Stimulated activated CD4-positive, alpha-beta T cell treated with anti-CD3 and anti-CD28 coated beads, TNF-alpha, amount 100 ng/mL, for 1 hour (primary cell): ENCODE measurements at places on chromosomes 1 and 21.

GRCh38 chr21:34302521-34302920 is 61.3 kb upstream of the KCNE2 start:
- no peak for DNase-seq

DNA sequence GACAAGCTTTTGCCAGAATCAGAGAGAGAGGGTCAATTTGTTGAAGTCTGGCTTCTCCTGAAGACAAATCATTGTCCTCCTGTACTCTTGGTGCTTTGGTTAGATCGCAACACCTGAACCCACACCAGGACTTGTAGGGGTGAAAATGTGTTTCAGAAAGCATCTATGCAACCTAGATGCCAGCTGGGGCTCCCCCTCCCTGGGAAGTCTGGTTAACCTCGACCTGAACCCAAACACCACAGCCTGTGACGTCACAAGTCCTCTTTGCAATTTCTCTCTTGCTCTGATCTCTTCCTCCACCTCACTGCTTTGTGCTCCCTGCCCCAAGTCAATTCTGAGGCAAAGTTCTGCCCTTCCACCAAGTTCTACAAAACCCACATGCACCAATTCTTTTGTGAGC is 42.8 kb upstream of the USP24 start:
- no peak for DNase-seq

DNA sequence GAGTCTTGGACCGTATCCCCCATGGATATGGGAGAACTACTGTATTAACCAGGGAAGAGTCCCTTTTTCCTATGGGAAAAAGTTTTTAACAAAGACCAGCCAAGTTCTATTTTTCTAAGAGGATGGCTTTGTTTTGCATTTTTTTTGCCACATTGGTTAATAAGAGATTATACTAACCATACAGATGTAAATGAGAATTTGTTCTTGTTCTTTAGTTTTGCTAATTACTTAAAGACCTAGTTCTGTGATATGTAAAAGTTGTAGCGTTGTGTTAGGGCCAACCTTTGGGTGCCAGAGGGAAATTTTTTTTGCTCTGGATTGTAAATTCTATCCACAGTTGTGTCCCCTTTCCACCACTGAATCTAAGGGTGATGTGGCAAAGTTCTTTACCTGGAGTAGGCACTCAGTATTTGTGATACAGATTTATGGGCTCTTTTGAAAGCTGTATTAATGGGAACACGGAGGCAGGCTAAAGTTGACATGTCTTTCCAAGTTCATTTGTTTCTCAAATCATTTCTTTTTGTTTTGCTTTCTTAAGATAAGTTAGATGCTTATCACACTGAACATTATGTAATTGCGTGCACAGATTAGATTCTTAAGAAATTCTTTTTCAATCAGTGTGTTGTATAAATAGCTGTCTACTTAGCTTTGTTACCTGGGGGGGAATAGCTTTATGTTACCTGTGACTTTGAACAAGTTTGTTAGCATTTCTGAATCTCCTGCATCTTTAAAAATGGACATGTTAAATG is 2.9 kb downstream of the SOAT1 start:
- DNase-seq: no peak

DNA sequence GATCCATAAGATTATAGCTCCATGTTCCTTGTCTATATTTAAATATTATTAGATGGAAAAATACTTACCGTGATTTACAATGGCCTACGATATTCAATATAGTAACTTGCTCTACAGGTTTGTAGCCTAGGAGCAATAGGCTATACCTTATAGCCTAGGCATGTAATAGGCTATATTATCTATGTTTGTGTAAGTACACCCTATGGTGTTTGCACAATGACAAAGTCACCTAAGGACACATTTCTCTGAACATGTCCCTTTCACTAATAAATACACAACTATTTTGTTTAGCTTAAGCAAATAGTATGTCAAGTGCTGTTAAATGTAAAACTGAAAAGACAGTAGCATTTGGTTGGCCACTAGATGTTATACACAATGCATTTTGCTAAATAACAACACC is 248.9 kb upstream of the ADGRL4 start:
- no peak for DNase-seq

GRCh38 chr1:230537456-230537855 is 104.8 kb upstream of the COG2 start:
- DNase-seq: no peak

DNA sequence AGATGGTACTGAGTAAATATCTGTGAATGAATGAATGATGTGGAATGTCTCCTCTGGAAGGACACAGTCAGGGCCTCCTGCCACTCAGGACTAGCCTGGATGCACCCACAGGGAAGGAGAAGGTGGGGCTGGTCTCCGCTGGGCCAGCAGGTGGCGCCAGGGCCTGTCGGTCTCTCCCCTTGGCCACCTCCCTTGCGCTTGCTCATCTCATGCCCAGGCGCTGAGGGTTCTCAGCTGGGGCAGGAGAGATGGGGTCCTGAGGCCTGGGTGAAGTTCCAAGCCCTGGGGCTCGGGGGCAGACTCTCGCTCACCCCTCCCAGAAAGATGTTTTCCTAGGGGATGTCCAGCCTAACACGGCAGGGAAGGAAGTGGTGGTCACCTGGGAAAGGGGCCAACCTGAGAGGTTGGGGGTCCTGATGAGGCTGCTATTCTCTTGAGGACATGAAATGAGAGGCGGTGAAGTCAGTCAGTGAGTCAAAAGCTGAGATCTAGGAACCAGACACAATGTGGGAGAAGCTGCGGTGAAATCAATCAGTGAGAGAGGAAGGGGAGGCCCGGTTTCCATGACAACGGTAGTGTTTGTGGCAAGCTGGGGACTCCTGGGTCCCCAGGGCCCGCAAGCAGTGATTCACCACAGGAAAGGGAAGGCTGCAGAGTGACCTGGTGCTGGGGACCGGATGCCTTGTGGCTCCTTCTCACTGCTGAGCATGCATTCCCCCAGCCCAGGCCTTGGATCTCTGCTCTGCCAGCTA is 14.6 kb upstream of the MEX3A start:
- peak; percentile 78 for DNase-seq

DNA sequence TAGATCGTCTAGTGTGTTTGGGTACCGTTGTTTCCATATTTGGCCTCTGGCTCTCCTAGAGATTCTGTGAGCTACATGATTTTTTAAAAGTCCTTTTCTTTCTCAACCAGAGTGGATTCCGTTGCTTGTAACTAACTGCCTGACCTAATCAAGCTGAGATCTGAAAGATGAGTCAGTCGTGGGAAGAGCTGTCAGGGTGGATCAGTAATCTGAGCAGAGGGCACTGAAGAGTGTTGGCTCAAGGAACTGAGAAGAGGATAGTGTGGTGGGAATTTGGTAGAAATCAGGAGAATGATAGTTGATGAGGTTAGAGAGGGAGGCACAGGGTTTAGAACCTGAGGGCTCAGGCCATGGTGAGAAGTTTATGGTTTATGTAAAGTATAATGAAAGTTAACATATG is 52.2 kb downstream of the TRAF5 start:
- DNase-seq: no peak

- no peak for DNase-seq
These were observed 179.8 kb downstream of the ST6GALNAC3 start for GRCh38 chr1:76254104-76255030.

- no peak for DNase-seq
These were observed 21.7 kb upstream of the SHCBP1L start for GRCh38 chr1:182974506-182975191.

DNA sequence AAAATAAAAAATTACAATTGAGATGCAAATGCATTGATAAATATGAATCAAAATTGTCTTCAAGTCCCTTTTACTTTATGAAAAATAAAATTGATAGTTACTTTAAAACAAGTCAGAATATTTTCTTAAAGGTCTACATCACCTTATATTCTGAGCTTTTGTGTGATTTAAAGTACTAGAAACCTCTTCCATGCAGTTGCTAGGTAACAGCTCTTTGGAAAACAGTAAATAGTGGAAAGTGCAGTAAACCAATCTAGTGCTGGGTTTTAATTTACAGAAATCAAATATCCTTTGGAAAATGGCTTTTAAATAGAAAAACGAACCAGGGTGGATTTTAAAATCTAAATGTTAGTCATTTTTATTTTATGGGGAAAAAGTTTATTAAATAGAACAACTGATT is 227.9 kb downstream of the KCNT2 start:
- DNase-seq: no peak

DNA sequence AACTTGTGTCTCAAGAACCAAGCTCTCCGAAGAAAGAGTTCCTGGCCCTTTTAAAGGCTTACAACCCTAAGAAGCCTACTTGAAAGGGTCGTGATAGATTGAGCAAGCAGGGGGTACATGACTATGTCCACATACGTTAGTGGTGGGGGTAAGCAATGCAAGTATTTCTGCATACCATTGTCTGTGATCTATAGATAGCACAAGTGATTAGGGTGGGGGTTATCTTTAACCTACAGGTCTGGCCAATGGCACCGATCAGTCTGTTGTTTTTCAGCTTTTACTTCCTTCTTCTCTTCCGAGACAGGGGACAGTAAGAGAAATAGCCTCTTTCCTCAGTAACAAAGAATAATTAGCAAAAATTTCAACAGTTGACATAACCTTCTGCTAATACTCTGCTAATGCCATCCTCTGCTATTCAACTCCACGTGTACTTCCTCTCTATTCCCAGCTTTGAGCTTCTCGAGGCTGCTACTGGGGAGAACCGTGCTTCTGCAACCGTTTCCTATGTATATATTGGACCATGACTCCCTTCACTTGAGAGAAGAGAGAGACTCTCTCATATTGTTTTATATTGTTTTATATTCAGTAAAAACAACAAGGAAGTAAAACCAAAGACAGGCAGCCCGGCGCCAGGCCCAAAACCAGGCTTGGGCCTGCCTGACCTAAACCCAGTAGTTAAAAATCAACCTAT is 727.7 kb upstream of the NCAM2 start:
- DNase-seq: no peak

DNA sequence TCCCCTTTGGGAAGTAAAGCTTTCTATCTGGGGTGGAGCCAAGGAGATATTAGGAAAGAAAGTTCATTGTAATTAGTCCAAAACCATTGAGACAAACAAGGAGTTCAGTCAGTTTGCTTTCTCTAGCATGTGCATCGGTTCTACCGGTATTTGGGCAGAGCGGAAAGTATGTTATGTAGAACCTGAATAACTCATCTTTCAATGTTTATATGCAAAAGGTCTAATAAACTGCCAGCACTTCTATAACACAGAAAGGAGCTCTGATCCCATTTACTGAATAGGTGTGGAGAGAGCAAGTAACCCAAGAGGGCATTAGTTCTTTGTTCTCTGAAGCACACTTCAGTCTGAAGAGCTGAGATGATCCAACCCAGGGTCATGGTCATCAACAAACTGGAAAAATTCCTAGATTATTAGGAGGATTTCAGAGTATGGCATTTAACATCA is 3.5 kb downstream of the TGFB2 start:
- DNase-seq: no peak

GRCh38 chr1:17768651-17769241 is 13.6 kb downstream of the ACTL8 start:
- no peak for DNase-seq

- no peak for DNase-seq
These were observed 808.7 kb downstream of the NCAM2 start for GRCh38 chr21:21806711-21807597.

GRCh38 chr1:37755951-37756560 is 8.9 kb downstream of the EPHA10 start:
- DNase-seq: no peak

GRCh38 chr1:227546059-227546458 is 17.3 kb upstream of the ZNF678 start:
- no peak for DNase-seq

DNA sequence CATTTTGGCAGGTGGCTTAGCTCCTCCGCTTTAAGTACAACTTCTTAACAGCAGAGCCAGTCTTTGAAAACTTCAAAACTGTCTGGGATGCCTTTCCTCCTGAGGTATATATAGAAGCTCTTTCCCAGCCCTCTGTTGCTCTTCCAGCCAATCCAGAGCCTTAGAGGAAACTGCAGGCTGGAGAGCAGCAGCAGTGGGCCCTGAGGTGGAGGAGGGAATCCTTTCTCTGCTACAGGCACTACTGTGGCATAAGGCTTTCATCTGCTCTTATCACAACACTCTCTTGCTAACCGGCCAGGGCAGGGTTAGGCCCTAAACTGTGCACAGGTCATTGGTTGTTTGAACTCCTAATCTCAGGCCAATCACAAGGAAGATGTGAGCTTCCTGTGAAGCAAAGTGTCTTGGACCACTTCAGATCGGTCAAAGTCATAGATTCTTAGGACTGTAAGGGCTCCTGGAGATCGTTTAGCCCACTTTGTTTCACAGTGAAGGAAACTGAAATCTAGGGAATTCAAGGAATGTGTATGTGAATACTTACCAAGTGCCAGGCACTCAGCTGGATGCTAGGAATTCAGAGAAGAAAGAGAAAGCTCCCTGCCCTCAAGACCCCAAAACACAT is at the start of gene RGS5:
TSS of gene RGS5 (minus strand) at position 84 of the 619 bp plus-strand sequence. CDS start at position 3, 81 bp downstream.
- no peak for DNase-seq

- no peak for DNase-seq
These were observed 188.3 kb downstream of the NRIP1 start for GRCh38 chr21:14876524-14876840.

- no peak for DNase-seq
These were observed 66.6 kb upstream of the TIAM1 start for GRCh38 chr21:31410499-31411131.

GRCh38 chr1:22781483-22781882 is 70.8 kb downstream of the EPHB2 start:
- no peak for DNase-seq

DNA sequence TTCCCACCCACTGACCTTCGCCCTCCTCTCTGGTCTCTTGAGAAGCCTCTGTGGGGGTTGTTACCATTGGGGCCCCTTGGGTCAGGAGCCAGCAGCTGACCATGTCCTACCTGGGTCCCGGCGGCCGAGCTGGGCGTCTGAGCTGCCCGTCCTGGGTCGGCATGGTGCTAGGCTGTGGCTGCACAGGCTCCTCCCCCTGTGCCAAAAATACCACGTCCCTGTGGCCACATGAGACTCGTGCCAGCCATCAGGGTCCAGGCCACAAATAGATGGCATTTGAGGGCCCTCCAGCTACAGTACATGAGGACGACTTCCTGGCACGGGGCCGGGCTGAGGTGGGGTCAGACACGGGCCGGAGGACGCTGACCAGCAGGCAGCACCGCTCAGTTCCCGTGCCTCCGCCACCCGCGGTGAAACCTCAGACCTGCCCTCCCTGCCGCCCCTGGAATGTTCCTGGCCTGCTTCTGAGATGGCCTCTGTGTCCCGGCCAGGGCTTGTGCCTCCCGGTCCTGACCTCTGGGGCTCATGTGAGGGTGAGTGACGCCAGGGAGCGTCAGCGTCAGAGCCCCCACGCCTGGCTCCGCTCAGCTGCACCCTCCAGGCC is at the start of gene PERM1:
TSS of gene PERM1 (minus strand) at position 139 of the 604 bp plus-strand sequence. CDS start 1,064 bp downstream, outside the sequence.
- DNase-seq: no peak

DNA sequence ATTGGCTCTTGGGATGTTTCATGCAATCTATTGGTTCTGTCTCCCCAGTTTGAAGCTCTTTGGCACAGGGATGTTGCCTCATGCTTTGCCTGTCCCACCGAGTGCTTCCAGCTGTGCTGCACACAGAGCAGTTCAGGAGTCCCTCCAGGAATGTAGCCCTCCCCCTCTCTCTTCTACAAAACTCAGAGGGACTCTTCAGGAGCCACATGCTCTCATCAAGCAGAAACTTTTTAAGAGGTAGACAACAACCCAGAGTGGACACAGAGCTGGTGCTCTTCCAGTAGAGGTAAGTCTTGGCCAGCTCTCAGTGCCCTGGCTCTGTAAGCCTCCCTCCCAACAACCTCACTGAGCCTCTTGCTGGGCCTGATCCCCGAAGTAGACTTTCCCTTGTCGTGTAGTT is 11.6 kb upstream of the ZNF697 start:
- DNase-seq: no peak
